Amniotic stem cell (primary cell): ENCODE measurements at places on chromosomes 1 and 21.

DNA sequence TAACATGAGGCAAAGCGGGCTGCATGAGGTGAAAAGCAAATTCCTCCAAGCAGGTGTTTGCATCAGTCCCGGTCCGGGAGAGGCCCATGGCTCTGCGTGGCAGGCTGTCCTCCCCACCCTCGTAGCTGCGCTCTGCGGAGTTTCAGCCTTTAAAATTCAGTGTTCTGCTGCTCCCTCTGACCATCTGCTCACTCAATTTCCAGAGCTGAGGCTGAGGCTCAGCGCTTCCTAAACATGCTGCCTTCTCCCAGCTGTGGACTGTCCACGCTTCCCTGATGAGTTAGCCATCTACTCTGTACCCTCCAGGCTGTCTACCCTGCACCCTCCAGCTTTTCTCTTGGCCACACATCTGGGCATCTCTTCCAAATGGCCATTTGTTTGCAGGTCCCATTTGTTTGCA lies 87.7 kb downstream of the KCNJ6 start:
- DNase-seq, result no peak

- DNase-seq, result no peak
Observed at GRCh38 chr1:223473601-223474344, 80.6 kb downstream of the CCDC185 start.

DNA sequence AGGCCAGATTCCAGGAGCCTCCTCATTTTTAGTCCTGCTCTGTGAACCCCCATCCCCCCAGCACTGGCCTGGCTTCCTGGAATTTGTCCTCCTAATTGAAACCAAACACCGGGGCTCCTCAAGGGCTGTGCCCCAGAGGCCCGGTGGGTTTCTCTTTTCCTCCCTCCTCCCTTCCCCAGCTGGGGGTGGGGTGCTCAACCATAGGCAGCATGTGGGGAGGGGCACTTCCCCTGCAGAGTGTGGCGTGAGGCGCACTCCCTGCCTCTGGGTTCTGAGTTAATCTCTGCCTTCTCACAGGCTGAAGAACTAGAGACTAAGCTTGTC lies 67.5 kb upstream of the ACOT11 start:
- no peak for DNase-seq

- DNase-seq, result no peak
Observed at GRCh38 chr1:10802944-10803715, 6.7 kb upstream of the CASZ1 start.

DNA sequence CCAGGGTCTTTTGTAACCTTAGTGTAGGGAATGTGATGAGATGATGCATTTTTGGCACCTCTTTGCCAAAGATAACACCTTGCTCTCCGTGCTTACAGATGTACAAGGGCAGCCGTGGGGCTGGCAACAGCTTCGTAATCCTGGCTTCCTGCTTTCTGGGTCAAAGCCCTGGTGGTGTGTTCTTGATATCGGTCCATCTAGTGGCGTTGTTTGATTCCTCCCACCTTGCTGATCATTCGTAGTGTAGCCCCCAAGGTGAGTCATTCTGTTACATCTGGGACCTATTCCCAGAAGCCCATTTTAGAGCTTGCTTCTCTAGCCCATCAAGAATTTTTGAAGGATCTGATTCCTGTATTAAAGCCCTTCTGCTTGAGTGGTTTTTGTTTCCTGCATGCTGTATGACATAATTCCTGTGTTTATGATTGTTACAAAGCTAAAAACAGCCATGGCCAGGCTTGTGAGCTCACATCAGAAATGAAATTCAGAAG lies 7.0 kb upstream of the CCT8 start:
- DNase-seq, result no peak

DNA sequence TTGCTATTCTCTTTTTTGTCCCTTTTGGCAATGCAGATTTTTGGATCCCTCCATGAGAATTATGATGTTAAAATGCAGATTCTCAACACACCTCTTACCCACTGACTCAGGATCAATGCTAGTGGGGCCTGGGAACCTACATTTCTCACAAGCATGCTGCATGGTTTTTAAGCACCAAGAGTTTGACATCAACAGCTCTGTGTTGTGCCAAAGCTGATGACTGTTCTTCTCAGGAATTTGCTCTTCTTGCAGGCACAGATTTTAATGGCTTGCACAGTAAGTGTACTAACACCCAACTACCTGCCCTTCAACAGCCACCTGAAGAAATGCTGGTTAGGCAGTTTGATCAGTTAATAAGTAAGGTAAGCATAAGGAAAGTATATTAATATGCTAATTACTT lies 468.7 kb downstream of the PTBP2 start:
- DNase-seq, result no peak

DNA sequence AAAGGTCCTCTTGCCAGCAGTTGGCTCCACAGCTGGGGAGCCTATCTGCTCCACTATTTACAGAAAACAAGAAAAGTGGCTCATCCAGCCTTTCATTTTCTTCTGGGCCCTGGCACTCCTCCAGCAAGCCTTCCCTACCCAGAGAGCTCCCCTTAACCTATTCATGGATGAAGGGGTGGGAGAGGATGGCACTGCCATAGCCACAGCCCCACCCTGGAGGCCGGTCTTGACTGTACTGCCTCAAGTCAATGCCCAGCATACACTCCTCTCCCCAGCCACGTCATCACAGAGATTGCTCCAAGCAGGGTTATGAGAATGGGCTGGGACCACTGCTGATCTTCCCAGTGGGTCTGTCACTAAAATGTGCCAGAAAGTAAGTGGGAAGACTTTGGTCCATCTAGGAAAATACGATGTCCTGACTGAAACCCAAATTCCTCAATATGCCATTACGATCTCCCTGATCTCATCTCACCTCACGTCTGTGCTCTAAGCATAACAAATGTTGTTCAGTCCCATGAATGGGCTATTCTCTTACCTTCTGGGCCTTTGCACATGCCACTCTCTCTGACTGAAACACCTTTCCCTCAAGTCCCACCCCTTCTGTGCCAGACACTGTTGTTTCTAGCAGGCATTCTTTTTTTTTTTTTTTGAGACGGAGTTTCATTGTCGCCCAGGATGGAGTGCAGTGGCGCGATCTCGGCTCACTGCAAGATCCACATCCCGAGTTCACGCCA lies 21.4 kb upstream of the PTAFR start:
- DNase-seq, result no peak

GRCh38 chr1:59556802-59557548 lies 257.8 kb upstream of the HOOK1 start:
- no peak for DNase-seq

DNA sequence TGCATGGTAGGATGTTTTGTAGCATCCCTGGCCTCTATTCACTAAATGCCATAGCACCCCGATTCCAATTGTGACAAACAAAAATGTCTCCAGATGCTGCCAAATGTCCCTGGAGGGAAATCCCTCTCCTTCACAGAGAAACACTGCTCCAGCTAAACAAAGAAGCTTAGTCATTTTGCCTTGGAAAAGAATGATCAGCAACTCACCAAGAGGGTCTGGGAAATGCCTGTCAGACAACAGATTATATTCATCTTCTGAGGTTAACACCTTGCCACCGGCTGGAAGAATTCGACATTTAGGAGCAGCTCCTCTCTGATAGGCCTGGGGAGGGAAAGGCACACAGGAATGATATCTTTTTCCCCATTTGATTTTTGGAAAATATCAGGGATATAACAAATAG lies 84.4 kb downstream of the NIBAN1 start:
- no peak for DNase-seq

DNA sequence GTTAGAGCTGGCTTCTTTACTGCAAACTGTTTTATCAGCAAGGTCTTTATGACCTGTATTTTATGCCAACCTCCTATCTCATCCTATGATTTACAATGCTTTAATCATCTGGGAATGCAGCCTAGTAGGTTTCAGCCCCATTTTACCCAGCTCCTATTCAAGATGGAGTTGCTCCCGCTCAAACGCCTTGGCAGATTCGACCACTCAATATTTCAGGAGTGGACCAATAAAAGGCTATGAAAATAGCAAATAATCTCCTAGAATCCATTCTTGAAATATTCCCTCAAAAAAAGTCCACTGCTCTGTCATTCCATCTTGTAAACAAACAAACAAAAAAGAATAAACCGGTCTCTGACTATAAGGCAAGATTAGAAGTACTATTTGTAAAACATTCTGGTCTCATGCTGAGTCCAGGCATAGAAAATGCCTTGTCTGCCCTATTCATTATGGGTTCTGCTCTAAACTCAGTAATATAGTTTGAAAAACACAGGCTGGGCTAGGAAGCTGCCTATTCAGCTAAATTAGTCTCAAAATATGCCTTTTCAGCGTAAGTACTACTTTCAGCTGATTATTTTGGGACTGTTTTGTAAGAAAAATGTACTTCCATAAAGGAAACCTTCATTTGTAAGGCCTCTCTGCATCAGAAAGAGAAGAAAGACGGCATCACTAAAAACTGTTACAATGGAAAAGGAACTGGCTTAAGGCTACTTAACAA lies 53.0 kb downstream of the TBX19 start:
- DNase-seq, result no peak

DNA sequence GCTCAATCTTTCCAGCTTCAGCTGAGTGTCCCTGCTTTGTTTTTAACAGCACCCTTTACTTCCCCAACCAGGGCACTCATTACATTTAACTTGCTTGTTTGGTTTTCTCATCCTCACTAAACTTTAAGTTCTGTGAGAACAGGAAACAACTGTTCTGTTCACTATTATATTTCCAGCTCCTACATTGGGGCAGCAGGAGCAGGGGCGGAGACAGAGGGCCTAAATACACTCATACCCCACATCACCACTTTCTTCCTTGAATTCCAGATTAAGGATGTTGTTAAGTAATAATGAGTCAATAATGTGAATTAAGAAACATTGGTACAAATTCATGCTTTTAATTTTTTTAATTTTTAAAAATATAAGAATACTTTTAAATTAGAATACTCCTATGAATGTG lies 6.0 kb downstream of the DRAM2 start:
- DNase-seq, result no peak

DNA sequence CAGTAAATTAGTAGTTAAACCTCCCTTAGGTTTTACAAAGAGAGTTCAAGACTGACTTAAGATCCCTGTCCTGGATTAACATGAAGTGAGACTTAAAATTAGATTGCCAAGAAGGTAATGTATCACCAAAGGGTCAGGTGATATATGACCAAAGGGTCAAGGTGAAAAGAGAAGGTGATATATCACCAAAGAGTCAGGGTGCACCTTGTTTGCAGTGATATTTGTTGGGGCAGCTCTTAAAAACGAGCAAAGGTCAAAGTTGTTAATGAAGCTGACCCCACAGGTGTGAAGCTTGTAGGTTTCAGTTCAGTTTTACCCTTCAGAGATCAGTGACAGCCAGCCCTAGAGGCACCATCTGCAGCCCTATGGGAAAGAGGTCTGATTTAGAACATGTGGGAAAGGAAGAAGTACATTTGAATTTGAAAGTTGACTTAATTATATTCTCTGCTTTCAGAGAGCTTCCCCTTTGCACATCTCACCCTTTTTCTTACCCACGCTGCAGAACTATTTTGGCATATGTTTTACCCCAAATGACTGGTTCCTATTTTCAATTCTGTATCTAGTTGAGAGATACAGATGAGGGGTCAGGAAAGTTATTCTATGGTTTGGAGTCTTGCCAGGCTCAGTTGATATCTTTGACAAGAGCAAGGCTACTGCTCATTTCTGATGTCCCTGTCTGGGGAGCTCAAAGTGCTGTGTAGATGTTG lies 170.8 kb downstream of the S1PR1 start:
- DNase-seq, result no peak

DNA sequence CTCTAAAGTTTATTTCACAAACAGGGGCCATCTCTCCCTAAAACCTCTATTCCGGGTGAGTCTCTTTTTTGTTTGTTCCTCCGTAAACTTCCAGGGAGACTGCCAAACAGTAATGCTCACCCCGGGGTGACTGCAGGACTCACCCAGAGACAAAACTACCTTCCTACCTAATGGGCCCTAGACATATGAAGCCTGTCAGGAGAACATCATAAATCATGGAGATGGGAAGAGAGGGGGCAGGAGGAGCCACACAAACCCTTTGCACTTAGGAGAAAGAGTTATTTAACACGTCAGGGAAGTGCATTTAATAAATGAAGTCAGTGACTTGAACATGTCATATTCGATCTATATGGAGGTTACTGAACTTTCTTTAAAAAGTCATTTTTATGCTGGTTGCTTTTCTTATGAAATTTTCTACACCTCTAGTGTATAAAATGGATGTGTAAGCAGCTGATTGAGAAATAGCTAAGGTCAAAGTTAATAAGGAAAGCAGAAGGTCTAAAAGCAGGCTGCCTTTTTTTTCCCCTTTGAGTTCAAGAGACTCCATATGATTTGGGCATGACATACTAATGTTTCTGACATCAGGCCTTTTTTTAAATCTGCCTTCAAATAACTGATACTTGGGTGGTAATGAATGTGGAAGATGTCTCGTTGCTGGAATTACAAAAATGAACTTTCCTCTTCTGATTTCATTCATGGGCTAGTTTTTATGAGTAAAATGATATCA lies 286.9 kb upstream of the USP25 start:
- no peak for DNase-seq

GRCh38 chr1:22159891-22160290 lies 17.0 kb upstream of the WNT4 start:
- DNase-seq, result no peak

GRCh38 chr1:246095443-246095842 lies 411.6 kb downstream of the SMYD3 start:
- no peak for DNase-seq

- DNase-seq, result no peak
Observed at GRCh38 chr1:233459470-233459945, 132.0 kb downstream of the MAP3K21 start.

DNA sequence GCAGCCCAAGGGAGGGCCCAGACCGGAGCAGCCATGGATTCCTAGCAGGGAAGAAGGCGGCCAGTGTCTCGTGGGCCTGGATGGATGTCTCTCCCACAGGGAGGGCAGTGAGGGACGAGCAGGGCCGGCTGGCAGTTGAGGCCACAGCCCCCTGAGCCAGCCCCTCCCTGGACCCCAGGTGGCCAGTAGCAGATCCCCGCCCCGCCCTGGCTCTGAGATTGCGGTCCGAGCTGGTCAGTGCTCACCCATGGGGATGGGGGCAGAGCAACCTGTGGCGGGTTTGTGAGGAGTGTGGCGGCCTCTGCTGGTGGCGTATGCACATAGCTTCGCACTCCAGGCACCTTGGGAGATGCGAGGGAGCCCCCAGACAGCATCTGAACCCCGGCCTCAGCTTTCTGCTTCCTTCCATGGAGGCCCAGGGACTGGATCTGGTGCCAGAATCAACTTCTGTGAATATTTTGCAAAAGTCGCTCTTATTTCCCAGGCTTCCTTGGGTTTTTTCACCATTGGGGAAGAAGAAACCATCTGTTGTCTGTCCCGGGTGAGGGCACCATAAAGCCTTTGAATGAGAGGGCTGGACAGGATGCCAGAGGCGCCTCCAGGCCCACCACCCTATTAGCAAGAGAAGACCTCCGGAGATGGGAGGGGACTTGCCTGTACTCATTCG lies 8.4 kb upstream of the KCNN3 start:
- peak; percentile 53 for DNase-seq

GRCh38 chr1:245092638-245092976 lies 62.2 kb upstream of the KIF26B start:
- no peak for DNase-seq

DNA sequence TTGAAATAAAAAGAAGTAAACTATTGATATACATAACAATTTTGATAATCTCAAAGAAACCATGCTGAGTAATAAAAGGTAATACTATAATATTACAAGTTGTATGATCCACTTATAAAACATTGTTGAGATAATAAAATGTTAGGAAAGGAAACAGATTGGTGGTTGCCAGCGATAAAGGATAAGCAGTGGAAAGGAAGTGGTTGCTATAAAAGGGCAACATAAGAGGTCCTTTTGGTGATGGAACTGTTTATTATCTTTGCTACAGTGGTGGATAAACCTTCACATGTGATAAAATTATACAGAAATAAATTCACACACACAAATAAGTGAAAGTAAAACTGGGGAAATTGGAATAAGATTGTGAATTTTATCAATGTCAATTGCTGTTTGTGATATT lies 15.1 kb downstream of the OR6F1 start:
- DNase-seq, result no peak

GRCh38 chr21:31374395-31374794 lies 30.3 kb upstream of the TIAM1 start:
- DNase-seq, result no peak
